ENCODE measurements at places on chromosomes 7 and 10. TPM values are rescaled to one million over a fixed set of nuclear protein-coding genes. Genes with fewer than 3 reads are reported as not detected.

GRCh38 chr7:155324012-155324917, 26.6 kb downstream of the INSIG1 start:
- no peaks in the 10 kb centered on the region for H3K4me1 ChIP-seq
- H3K27me3 ChIP-seq, result peaks cover 11% of the 10 kb centered on the region
- peaks cover 2% of the 10 kb centered on the region for H3K36me3 ChIP-seq
- no peak overlapping the region for H3K4me3 ChIP-seq
- H3K27ac ChIP-seq, result no peak overlapping the region

DNA sequence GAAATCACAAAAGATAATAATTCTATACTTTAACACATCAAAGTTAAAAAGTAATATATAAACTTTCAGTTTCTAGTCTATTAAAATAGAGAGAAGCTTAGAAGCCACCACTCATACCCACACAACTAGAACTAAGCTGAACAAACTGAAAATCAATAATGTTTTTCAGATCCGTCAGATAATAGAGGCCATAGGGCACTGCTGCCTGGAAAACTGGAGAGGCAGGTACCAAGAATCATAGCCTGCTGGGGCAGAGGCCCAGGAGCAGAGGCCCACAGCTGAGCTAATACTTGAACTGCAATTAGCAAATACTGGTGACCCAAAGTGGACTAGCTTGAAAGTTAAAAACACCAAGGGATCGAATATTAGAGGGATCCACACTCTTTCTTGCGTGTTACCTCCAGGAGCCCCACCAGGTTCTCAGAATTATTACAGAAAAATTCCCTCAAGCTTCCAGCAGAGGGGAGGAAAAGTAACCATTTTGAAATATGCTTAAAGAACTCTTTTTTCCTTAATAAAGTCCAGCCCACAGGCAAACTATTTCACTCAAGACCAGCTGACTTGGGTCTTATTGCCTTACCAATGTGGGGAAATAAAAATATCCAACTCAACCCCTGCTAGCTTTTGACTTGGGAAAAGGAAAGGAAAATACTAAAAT, 774.1 kb upstream of the IGFBP3 start:
- H3K4me1 ChIP-seq, result no peaks in the 10 kb centered on the region
- H3K36me3 ChIP-seq, result no peaks in the 10 kb centered on the region
- H3K27ac ChIP-seq, result no peak overlapping the region

GRCh38 chr10:132888898-132889490, 53.4 kb downstream of the CFAP46 start:
- H3K36me3 ChIP-seq, result no peaks in the 10 kb centered on the region

DNA sequence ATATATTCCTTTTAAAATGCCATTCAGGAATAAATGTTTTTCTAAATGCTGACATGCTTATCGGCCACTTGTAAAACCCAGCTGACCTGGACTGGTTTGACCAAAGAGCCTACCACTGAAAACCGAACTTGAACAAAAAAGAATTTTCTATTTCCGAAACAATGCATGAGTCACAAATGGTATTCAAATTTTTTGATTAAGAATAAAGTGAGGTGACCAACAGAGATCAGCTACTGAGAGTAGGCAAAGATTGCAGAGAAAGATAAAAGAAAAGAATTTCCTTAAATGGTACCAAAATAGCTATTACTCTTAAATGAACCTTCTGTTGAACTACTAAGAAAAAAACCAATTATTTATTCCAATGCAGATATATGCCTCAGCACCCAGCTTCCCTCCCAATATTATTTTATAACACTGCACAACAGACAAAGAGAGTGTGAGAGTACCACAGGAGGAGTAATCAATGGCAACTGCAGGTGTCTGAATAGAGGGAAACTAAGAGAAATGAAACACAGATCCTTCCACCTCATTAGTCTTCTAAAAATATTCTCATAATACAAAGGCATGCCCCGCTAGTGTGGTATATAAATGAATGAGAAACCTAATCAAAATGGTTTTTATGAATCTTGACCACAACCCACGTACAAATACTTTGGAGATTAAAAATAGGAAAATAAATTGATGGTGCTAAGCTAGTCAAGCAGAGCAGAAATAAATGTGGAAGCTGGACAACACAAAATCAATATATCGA, 20.1 kb downstream of the OSBPL3 start:
- H3K4me1 ChIP-seq, result peaks cover 70% of the 10 kb centered on the region
- no peak overlapping the region for H3K4me3 ChIP-seq
- H3K27me3 ChIP-seq, result no peaks in the 10 kb centered on the region
- peaks cover 44% of the 10 kb centered on the region for H3K36me3 ChIP-seq
- H3K27ac ChIP-seq, result no peak overlapping the region
- DNase-seq, result no peak

The OPN4 gene
- not detected for total RNA-seq

The CARD11 gene
- total RNA-seq, result 96.2 TPM

The GGCT gene
- 76.1 TPM for total RNA-seq

The ARHGAP22 gene
- total RNA-seq, result not detected

All from activated CD4-positive, alpha-beta T cell treated with anti-CD3 and anti-CD28 coated beads, Interleukin-2, amount 10 ng/mL, durations not matched to agents 24 days and 14 days (primary cell).